Astrocyte (in vitro differentiated cells and primary cell): ENCODE measurements at places on chromosomes 2 and 18.

DNA sequence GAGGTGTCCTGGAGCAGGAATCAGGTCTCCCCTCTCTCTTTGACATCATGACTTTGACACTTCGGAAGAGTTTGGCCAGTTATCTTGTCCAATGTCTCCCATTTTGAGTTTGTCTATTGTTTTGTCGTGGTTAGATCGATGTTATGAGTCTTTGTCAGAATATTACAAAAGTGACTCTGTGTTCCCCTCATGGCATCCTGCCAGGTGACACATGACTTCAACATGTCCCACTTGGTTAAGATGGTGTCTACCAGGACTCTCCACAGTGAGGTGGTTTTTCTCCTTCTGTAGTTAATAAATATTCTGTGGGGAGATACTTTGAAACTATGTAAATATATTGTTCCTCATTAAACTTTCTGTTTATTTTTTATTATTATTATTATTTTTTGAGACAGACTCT, 76.6 kb upstream of the BZW1 start:
- DNase-seq = no peak

DNA sequence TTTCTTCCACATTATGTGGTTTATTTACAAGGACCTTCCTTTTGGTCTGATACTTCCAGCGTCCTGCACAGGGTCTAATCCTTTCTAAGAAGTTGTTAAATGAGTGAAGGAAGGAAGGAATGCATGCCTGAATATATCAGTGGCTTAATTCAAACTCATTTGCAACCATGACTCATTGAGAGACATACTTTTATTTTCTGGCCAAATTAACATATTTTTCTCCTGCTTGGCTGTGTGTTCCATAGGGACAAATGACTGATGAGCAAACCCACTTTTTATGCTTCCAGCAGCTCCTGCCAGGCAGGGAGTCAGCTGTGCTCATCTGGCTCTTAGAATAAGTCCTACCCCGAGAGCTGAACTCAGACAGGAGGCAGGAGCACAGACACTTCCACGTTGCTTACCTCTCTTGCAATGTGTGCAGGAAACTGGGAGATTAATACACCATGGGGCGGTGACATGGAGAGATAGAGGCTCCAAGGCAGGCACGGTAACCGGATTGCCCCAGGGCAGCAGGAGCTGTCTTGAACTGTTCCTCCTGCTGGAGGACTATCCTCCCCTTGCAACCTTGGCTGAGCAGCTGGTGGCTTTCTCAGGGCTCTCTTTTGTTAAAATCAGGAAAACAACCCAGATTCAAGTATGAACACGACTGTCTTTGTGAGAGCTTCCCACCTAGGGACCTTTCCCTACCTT, 667.5 kb upstream of the HS6ST1 start:
- DNase-seq = peak; percentile 46

GRCh38 chr18:45880876-45881558, 55.5 kb downstream of the SIGLEC15 start:
- DNase-seq = no peak

- DNase-seq = peak; percentile 44
Measured at GRCh38 chr2:215828528-215829184, 184.7 kb downstream of the MREG start.

GRCh38 chr2:145228506-145228905, 708.6 kb upstream of the ZEB2 start:
- DNase-seq = peak; percentile 9

DNA sequence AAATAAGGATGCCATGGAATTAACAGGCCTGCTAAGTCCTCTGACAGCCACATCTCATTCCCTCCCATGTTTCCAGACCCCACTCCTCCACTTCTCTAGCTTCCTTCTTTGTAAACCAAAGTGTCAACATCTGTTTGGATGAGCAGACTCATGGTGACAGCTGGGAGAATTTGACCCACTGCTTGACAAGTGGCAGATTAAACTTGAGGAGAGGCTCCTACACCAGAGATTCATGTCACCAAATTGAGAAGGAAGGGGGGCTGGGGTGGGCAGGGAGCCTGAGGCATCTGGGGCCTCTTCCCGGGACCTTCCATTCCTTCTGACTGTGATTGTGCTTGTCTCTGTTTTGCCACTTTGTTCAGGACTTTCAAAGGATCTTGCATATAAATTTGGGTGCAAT, 41.0 kb upstream of the IGFBP5 start:
- no peak for DNase-seq

DNA sequence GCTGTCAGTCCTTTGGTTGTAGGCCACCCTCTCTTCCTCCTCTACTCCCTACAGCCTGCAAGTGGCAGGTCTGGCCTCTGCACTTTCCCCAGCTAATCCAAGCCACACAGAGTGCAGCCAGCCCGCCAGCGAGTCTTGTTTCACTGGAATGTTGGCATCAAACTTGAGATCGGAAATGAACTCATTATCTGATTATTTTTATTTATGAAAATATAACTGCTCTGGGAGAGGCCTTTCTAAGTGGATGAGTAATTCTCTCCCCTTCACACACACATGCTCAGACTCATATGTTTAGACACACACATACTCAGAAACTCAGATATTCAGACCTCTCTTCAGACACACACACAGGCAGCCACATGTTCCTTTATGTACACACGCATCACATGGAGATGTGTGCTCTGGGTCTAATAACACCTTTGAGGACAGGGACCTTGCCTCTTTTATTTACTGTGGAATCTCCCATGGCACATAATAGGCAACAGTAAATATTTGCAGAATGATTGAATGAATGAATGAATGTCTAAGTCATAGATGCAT, 151.3 kb downstream of the ZFP36L2 start:
- peak; percentile 99 for DNase-seq

GRCh38 chr2:205775097-205775877, 93.0 kb downstream of the NRP2 start:
- peak; percentile 64 for DNase-seq

- no peak for DNase-seq
Measured at GRCh38 chr2:109305490-109306167, 176.6 kb downstream of the SH3RF3 start.

DNA sequence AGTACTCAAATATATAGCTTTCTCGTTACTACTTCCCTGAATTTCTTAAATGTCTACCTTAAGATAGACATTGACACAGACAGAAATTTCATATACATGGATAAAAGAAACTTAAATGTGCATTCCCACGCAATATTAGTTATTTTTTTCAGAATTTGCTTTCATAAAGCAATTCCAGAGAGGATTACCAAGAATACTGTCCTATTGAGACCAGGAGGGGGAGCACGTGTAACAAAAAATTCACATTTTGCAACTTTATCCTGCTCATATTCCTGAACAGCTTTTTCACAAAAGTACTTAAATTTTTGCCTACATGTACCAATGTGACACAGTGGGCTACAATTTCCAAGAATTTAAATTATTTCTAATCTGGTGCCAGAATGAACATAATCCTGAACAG, 30.7 kb upstream of the ERCC3 start:
- DNase-seq = peak; percentile 25

DNA sequence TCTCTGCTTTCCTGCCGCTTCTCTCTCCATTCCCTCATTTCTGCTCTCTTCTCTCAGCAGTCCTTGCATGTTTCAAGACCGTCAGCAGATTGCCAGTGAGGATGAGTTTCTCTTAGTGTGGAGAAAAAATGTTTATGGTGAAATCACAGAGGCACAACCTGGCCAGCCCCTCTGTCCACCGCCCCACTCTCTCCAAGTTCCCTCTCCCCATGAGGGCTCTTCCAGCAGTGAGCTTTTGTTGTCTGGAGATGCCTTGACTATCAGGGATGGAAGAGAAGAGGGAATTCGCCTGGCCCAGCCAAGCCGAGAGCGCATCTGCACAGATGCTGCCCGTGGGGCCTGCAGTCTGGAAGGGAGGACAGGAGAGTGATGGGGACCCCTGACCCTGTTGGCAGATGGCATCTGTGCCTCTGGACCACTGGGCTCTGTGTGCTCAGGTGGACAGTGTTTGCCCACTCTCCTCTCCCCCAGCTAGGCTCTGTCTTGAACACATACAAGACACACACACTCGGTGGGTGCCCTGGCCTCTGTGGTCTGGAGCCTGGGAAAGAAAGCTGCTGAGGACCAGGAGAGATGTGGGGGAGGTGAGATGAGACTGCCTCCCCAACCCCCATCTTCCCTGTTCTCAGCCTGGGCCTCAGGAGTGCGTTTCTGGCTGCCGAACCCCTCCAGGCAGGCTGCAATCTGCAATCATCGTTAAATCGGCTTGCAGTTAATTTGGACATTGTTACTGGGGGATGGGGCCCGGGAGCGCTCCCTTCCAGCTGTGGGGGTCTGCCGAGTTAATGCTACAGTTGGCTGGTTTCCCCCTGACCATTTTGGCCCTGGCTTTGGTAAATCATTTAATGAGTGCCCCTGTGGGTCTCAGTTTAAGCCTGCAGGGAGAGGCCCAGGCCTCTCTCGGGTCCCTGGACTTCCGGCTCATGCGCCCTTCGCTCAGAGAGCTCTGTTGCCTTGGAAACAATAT, 4.5 kb downstream of the ITM2C start:
- no peak for DNase-seq

- peak; percentile 93 for DNase-seq
Measured at GRCh38 chr2:6946722-6947121, 29.5 kb downstream of the RNF144A start.

DNA sequence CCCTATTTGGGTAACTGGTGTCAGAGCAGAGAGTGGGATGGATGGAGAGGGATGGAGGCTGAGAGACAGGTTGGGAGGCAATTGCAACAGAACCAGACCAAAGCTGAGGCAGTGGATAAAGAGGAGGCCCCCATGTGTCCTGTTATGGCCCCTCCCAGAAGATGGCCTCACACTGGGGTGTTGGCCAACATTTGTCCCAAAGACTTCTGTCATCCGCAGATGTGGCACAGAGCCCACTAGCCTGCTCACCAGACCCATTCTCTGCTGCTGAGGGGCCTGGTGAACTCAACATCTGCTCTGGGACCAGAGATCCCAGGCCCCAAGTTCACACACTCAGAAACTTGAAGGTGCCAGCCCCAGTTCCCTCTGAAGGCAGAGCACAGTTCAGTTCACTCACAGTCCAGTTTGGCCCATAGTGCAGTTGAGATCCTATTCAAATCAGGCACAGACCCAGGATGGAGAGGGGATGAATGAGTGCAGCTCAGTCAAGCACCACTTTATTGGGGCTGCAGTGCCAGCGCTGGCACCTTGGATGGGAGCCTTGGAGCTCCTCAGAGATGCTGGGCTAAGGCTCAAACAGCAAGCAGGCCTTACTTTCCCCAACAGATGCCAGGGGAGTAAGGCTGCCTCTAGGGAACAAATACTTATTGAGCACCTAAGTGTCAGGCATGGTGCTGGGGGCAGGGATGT, 189.2 kb downstream of the ZBTB7C start:
- DNase-seq = no peak

- peak; percentile 56 for DNase-seq
Measured at GRCh38 chr2:20496076-20496872, 49.4 kb downstream of the RHOB start.

- no peak for DNase-seq
Measured at GRCh38 chr2:28277466-28277865, 115.2 kb upstream of the FOSL2 start.

DNA sequence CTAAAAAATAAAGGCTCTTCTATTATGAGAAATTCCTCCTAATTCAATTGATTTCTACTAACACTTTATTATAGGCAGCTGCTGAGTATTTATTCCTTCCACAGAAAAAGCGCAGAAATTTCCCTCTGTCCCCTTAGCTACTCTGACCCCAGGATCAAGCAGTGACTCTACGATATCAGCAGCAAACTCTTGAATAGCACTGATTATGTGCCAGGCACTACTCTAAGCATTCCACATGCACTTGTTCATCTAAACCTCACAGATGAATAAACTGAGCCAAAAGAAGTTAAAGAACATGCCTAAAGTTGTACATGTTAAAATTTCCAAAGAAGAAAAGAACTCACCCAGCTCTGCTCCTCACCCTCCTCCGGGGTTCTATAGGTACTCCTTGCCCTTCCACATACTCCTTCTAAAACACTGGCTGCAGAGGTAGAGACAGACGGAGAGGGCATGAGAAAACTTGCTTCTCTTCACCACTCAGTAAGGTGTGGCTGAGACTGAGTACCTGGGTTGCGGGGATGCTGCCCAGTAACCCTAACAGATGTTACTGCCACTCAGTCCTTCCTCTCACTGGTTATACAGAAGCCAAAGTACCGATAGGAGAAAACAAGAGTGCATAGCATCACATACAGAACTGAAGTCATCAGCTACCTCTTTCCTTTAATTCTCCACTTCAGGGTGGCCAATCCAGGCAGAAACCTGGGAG, 9.9 kb downstream of the C1D start:
- DNase-seq = peak; percentile 22

- no peak for DNase-seq
Measured at GRCh38 chr2:86123328-86123925, 17.4 kb downstream of the PTCD3 start.

DNA sequence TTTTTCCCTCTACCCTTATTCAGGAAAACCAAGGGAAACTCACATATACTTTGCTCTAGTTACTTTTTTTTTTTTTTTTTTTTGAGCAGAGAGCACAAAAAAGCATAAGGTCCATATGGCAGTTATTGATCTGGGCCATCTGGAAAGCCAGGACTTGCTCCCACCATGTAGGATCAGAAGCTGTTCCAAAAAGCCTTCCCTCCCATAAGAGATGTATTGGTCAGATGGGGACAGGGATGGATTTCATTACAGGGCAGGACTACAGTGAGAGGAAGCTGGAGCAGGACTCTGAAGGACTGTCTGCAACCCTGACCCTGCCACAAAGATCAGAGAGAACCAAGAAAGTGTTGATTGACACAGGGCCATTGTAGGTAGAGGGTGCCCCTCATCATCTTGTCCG, 57.3 kb downstream of the NRP2 start:
- no peak for DNase-seq

DNA sequence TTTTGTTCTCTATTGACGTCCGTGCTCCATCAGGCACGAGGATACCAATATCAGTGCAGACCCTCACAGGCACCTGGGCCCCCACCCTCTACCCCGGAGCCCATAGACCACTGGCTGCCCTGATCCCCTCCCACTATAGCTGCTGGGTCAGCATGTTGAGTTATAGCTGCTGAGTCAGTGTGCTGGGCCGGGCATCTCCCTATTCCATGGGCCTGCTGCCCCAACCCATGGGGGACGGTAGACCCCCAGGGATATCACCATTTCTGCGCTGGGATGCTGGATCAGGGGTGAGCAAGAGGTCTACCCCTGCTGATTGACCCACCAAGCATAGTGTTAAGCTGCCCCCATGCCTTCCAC, 100.1 kb upstream of the ST3GAL5 start:
- DNase-seq = no peak

GRCh38 chr18:11149441-11150270, at the start of gene PIEZO2:
Gene PIEZO2 (minus strand): TSS chr18:11149569. CDS start chr18:11148588, 981 bp downstream.
- peak; percentile 20 for DNase-seq

DNA sequence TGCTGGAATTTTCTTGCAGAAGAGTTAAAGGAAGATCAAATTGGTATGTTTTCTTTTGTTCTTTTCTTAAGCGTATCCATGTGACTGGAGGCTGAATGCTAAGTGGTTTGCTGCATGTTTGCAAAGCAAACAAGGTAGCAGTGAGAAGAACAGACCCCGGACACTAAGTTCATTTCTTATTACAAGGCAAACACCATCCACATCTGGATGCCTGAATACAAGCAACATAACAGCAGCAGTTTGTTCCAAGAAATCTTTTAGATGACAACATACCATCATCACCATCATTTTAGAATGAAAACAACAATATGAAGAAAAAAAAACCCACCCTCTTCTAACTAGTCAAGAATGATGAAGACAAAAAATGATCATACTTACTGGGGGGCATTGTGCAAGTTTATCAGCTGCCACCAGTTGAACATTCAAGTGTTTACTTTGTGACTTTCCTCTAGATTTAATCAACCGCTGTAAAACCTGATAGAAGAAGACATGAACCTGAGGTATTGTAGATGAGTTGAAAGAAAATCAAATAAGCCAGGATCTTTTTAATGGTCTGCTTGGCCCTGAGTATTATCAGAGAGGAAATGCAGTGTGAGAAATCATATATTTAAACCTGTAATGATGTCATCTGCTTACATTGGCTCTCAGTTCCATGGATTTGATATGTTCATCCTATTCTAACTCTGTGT, 25.0 kb upstream of the ARL5A start:
- DNase-seq = peak; percentile 14
